Mesothelial cell of epicardium (in vitro differentiated cells): ENCODE measurements at places on chromosomes 2 and 18. TPM values are rescaled to one million over a fixed set of nuclear protein-coding genes. Genes with fewer than 3 reads are reported as not detected.

- H3K4me3 ChIP-seq, result no peak overlapping the region
- no peak for DNase-seq
- H3K27ac ChIP-seq, result no peak overlapping the region
- H3K36me3 ChIP-seq, result no peaks in the 10 kb centered on the region
- no peaks in the 10 kb centered on the region for H3K4me1 ChIP-seq
These were observed 255.4 kb downstream of the LOXHD1 start for GRCh38 chr18:46401486-46402070.

Gene TMEM17
- total RNA-seq, result 4.1 to 4.7 TPM (median 4.2 TPM) in 3 replicates

DNA sequence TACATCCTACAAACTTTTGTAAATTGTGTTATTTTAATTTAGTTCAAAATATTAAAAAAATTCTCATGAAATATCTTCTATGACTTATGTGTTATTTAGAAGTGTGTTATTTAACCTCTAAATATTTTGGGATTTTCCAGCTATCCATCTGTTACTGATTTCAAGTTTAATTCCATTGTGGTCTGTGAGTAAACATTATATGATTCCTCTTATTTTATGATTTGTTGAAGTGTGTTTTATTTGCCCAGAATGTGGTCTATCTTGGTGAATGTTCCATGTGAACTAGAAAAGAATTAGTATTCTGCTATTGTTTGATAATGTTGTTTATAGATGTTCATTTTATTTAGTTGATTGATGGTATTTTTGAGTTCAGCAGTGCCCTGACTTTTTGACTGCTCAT lies 136.0 kb downstream of the ZNF804A start:
- H3K4me1 ChIP-seq, result peaks cover 5% of the 10 kb centered on the region
- H3K4me3 ChIP-seq, result no peak overlapping the region
- no peaks in the 10 kb centered on the region for H3K36me3 ChIP-seq
- no peaks in the 10 kb centered on the region for H3K27me3 ChIP-seq
- DNase-seq, result no peak
- no peak overlapping the region for H3K27ac ChIP-seq

DNA sequence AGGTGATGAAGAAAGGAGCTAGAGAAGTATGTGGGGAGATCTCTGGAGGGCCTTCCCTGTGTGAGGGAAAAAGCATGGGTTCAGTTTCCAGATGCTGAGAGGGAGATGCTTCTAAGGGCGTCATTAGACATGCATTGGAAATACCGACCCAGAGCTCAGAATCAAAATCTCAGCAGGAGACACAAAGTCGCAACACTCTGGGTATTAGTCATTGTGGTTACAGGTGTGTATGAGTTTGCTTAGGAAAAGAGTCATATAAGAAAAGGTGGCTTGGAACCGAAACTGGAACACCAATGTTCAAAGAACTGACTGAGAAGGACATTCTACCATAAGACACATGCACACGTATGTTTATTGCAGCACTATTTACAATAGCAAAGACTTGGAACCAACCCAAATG lies 477.1 kb downstream of the FBXO15 start:
- H3K36me3 ChIP-seq, result no peaks in the 10 kb centered on the region
- DNase-seq, result no peak
- peaks cover 9% of the 10 kb centered on the region for H3K27me3 ChIP-seq
- H3K4me1 ChIP-seq, result peaks cover 8% of the 10 kb centered on the region

Gene CD8A
- 0.31 to 0.38 TPM (median 0.36 TPM) in 3 replicates for total RNA-seq

Gene SLC19A3
- total RNA-seq, result 11.3 to 11.9 TPM (median 11.4 TPM) in 3 replicates

DNA sequence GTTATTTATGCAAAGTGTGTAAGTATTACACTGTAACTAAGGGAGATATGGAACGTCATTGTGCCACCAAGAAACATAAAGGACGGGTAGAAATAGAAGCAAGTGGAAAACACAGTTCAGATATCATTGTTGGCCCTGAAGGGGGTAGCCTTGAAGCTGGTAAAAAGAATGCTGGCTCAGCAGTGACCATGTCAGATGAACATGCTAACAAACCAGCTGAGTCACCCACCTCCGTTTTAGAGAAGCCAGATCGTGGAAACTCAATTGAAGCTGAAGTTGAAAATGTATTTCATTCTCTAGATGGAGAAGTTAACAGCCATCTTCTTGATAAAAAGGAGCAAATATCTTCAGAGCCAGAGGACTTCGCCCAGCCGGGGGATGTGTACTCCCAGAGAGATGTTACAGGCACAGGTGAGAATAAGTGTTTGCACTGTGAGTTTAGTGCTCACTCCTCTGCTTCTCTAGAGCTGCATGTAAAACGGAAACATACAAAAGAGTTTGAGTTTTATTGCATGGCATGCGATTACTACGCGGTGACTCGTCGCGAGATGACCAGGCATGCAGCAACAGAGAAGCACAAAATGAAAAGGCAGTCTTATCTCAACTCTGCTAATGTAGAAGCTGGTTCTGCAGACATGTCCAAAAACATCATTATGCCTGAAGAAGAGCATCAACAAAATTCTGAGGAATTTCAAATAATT lies 36.1 kb downstream of the ZNF407 start:
- no peaks in the 10 kb centered on the region for H3K27me3 ChIP-seq
- H3K27ac ChIP-seq, result no peak overlapping the region
- H3K36me3 ChIP-seq, result peaks cover 24% of the 10 kb centered on the region
- peaks cover 31% of the 10 kb centered on the region for H3K4me1 ChIP-seq

- no peak overlapping the region for H3K4me3 ChIP-seq
- DNase-seq, result no peak
- no peaks in the 10 kb centered on the region for H3K36me3 ChIP-seq
- H3K4me1 ChIP-seq, result no peaks in the 10 kb centered on the region
- H3K27ac ChIP-seq, result no peak overlapping the region
These were observed 13.4 kb downstream of the IL37 start for GRCh38 chr2:112924360-112924759.

DNA sequence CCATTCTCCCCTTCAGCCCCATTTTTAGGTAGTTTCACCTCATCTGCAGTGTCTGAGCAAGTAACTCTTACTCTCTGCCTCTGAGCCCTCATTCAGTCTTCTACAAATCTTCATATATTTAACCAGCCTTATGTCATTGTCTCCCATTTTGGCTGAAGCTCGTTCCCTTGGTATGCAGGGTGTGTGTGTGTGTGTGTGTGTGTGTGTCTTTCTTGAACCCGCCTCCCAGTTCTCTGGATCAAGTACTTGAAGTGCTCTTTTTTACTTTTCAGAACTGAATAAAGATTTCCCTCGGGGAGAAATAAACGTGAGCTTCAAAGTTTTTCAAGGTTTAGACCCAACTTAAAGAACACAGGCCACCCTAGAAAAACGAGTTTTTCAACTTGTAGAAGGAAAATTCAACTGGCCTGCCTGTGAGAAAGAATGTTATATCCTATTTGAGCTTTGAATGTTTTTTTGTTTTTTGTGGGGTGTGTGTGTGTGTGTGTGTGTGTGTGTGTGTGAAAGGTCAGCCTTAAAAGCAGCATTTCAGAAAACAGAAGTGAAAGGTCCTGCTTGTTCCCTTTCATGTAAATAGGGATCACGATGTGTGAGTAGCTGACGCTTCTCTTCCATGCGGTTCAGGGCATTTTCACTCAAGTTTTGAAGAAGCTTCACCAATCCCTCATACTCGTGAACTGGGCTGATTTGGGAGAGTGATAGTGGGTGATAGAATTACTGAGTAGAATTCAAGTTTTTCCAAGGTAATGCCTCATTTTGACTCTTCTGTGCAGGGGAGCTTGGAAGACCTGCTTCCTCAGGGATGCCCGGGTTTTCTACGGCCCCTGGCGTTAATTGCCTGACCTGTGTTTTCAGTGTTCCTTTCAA lies 50.6 kb upstream of the EML6 start:
- no peak overlapping the region for H3K4me3 ChIP-seq
- peaks cover 48% of the 10 kb centered on the region for H3K4me1 ChIP-seq
- H3K36me3 ChIP-seq, result peaks cover 27% of the 10 kb centered on the region
- peak overlapping the region; percentile 85 for H3K27ac ChIP-seq
- H3K27me3 ChIP-seq, result no peaks in the 10 kb centered on the region
- no peak for DNase-seq

DNA sequence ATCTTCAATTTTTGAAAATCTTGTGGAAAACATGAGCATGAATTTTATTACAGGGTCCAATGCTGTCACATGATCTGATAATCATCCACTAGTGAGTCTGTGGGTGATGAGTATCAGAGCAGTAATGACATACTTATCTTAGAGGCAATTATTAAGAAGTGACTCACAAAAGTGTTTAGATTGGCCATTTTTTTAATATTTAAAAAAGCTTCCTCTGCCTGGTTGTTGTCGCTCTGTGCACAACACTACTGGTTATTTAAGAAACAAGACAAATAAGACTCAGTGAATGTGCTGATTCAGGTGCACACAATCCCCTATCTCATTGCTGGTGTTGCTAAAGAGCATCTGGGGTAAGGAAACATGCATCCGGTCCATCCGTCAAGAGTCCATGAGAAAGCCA lies 665.8 kb upstream of the ZEB2 start:
- H3K27me3 ChIP-seq, result no peaks in the 10 kb centered on the region
- no peak for DNase-seq
- peaks cover 4% of the 10 kb centered on the region for H3K4me1 ChIP-seq
- H3K27ac ChIP-seq, result no peak overlapping the region
- peaks cover 2% of the 10 kb centered on the region for H3K36me3 ChIP-seq
- H3K4me3 ChIP-seq, result no peak overlapping the region

- peaks cover 27% of the 10 kb centered on the region for H3K4me1 ChIP-seq
- no peak overlapping the region for H3K27ac ChIP-seq
- H3K36me3 ChIP-seq, result no peaks in the 10 kb centered on the region
- DNase-seq, result no peak
- H3K4me3 ChIP-seq, result no peak overlapping the region
- no peaks in the 10 kb centered on the region for H3K27me3 ChIP-seq
These were observed 84.2 kb upstream of the PIK3C3 start for GRCh38 chr18:41870817-41871216.

DNA sequence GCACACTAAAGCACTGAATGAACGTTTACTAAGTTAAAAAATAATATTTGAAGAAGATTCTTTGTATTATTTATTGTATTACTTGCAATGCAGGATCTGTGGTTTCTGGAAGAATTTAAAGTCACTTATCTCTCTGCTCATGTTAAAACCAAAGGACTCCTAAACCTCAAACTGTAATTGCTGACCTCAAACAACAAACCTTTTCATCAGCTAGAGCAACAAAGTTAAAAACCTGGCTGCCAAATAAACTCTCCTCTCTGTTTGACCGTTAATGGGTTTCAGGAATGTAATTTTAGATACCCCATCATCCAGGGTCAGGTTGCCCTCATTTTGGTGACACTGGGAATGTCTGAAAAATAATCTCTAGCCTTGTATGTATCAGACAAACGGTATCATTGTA lies 239.1 kb downstream of the TGIF1 start:
- peak overlapping the region; percentile 88 for H3K27ac ChIP-seq
- DNase-seq, result no peak
- peaks cover 39% of the 10 kb centered on the region for H3K4me1 ChIP-seq
- no peaks in the 10 kb centered on the region for H3K27me3 ChIP-seq
- peaks cover 6% of the 10 kb centered on the region for H3K36me3 ChIP-seq

DNA sequence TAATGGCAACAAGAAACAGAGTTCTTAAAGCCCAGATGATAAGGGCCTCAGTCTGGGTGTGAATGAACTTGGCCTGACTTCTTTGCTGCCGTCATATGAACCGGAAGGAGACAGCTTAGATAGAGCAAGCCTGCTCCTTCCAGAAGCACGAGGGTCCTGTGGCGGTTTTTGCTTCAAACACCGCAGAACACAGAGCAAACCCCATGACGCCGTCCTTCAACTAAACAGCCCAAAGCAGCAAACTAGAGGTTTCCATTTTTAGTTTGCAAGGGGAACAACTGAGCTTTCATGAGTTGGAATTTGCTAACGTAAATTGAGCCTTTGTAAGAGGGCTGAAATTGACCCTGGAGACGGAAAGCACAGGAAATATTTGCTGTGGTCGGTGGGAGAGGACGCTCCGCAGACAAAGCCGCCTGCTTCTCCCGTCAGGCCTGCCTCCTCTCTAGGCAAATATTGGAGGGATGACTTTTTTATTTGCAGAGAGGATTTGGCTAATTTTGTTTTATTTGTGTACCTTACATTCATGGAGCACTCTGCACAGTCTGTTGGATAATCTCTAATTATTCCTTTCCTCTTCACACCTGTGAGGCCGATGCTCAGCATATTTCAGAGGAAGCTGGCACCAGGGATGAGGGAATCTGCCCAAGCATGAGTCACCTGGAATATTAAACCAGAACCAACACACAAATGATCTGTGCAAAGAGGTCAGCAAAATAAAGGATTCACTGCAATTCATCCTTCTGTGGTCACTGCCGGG lies 134.0 kb upstream of the NCK2 start:
- no peaks in the 10 kb centered on the region for H3K36me3 ChIP-seq
- peaks cover 21% of the 10 kb centered on the region for H3K4me1 ChIP-seq
- no peak overlapping the region for H3K4me3 ChIP-seq
- DNase-seq, result no peak
